ENCODE measurements at places on chromosomes 16 and 17.

GRCh38 chr16:84391151-84392030, 23.1 kb downstream of the ATP2C2 start:
- no peak for DNase-seq

- DNase-seq: no peak
Measured at GRCh38 chr17:40482722-40483121, 18.7 kb downstream of the TNS4 start.

DNA sequence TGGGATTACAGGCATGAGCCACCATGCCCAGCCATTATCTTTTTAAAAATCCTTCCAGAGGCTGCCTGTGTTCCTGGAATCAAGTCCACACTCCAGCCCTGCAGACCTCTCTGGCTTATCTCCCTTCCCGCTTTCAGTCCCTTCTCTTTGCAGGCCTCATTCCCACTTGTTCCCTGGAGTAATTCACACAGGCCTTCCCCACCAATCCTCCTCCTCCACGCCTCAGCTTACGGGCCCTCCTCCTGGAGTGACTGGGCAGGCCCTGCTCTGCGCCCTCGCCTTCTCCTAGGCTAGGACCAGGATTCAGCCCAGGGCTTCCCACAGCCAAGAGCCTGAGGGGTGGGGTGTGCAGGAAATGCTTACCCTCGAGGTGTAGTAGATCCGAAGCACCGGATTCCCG, 2.8 kb downstream of the CDIPT start:
- no peak for DNase-seq

DNA sequence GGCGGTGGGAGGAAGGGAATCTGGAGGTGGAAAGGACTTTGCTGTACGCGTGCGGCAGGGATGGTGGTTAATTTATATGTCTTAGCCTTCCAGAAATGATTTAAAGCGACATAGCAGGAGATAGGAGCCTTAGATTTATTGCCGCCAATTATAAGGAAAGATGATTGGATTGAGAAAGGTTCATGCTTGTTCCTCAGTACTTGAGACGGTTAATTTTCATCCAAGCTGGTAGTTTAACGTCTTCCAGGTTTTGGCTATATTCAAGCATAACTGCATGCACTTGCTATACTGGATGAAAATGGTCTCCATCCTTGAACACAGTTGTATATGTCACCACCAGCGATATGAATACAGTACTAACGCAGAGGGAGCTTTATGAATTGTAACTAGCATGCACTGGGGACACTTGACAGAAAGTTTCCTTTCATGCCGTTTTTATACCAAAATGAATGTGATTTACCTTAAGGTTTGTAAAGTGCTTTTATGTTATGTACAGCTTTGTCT, 610 bp upstream of the PEX12 start:
- no peak for DNase-seq

All from activated gamma-delta T cell (primary cell).